ENCODE measurements at places on chromosomes 16 and 17. TPM values are rescaled to one million over a fixed set of nuclear protein-coding genes. Genes with fewer than 3 reads are reported as not detected.

The OR1F1 gene
- polyA plus RNA-seq: 0.71 TPM

The SRSF1 gene
- 291 TPM for polyA plus RNA-seq

The NXPH3 gene
- polyA plus RNA-seq: 0.31 TPM

The KRT25 gene
- not detected for polyA plus RNA-seq

The BAIAP2 gene
- polyA plus RNA-seq: 15.5 TPM

The TEX14 gene
- 0.02 TPM for polyA plus RNA-seq

The ZNF646 gene
- 3.4 TPM for polyA plus RNA-seq

The KCNH6 gene
- 0.18 TPM for polyA plus RNA-seq

DNA sequence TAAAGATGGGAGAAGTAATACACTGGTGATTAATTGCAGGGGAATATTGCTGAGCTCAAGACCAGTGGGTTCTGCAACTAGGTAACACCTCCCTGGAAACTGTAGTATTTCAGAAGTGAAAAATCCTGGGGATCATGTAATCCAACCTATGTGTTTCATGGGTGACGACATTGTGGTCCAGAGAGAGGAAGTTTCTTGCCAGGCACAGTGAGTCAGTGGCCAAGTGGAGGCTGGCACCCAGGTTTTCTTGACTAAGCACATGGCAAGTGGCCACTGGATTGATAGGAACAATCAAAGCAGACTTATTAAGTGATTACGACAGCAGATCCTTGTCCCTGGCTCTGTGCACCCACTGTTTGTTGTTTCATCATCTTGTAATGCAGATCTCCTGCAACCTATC is 14.6 kb upstream of the CIITA start:
- H3K4me1 ChIP-seq: no peaks in the 10 kb centered on the region
- no peak overlapping the region for H3K4me3 ChIP-seq
- no peak overlapping the region for H3K27ac ChIP-seq
- no peak for DNase-seq

GRCh38 chr16:89907055-89907814 is 11.4 kb upstream of the MC1R start:
- H3K27me3 ChIP-seq: no peaks in the 10 kb centered on the region
- H3K4me3 ChIP-seq: no peak overlapping the region
- H3K4me1 ChIP-seq: no peaks in the 10 kb centered on the region
- no peak overlapping the region for H3K27ac ChIP-seq
- DNase-seq: no peak

DNA sequence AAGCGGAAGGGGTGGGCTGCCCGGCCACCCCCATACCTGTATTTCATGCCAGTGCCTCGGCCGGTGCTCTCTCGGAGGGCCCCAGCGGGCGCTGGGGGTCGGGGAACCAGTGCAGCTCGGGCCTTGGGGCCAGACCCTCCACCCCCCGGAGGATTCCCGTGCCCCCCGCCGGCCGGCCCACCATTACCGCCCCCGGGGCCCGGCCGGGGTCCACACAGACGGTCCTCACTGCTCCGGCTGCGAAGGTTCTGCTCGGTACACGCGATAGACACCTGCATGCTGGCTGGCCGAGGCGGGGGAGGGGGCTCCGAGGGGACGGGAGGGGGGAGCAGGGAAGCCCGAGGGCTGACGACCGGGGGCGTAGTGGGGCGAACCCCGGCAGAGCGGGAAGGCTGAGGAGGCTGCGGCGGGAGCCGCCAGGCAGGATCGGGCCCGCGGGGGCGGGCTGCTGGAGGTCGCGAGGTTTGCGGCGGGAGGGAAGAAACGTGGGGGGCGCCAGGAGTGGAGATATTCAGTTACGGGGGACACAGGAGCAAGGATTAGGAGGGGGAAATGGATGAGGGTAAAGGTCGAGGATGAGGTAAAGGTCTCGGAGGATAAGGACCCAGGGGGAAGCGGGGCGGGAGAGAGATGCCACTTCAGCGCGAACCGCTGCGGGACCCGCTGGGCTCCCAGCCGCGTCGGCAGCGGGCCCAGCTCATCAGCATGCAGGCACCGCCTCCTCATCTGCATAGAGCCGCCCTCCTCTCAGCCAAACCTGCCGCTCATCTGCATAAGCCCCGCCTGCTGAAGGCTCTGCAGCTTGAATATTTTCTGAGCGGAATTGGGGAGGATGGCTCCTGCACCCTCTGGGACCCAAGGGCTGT is at the start of gene KCNAB3:
Gene KCNAB3 (minus strand): TSS at position 699 of the 866 bp plus-strand sequence. CDS start 421 bp downstream, at position 278.
- H3K4me1 ChIP-seq: peaks cover 18% of the 10 kb centered on the region
- DNase-seq: peak; percentile 92
- H3K4me3 ChIP-seq: peak within 1 kb of the TSS; percentile 99
- no peaks in the 10 kb centered on the region for H3K27me3 ChIP-seq
- H3K27ac ChIP-seq: no peak within 1 kb of the TSS
- H3K36me3 ChIP-seq: peaks cover 5% of the 10 kb centered on the region

DNA sequence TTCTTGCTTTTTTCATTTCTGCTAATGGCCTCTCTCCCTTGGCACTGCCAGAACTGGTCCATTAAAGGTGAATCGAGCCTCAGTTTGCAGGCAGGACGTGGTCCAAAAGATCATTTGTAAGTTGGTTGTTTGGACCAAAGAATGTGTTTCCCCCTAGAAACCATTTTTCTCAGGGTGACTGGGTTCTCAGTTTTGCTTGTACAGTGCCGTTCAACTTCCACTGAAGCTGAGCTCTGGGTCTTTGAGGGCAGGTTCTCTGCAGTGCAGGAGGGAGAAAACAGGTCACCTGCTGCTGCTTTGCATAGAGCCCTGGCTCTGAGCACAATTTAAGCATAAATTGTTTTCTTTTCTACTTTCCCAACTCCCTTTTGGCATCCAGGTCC is 9.0 kb upstream of the AMZ2 start:
- H3K27ac ChIP-seq: no peak overlapping the region
- DNase-seq: no peak
- H3K36me3 ChIP-seq: no peaks in the 10 kb centered on the region

GRCh38 chr17:55332296-55333041 is 67.7 kb downstream of the HLF start:
- no peak for DNase-seq
- H3K36me3 ChIP-seq: no peaks in the 10 kb centered on the region
- H3K27ac ChIP-seq: no peak overlapping the region

GRCh38 chr16:86496929-86497461 is 13.3 kb upstream of the FOXF1 start:
- no peak overlapping the region for H3K27ac ChIP-seq
- no peaks in the 10 kb centered on the region for H3K4me1 ChIP-seq
- DNase-seq: no peak
- H3K36me3 ChIP-seq: no peaks in the 10 kb centered on the region

GRCh38 chr16:60279061-60279665 is 1545.0 kb upstream of the GOT2 start:
- DNase-seq: no peak
- no peaks in the 10 kb centered on the region for H3K27me3 ChIP-seq
- no peaks in the 10 kb centered on the region for H3K36me3 ChIP-seq
- H3K4me3 ChIP-seq: no peak overlapping the region

DNA sequence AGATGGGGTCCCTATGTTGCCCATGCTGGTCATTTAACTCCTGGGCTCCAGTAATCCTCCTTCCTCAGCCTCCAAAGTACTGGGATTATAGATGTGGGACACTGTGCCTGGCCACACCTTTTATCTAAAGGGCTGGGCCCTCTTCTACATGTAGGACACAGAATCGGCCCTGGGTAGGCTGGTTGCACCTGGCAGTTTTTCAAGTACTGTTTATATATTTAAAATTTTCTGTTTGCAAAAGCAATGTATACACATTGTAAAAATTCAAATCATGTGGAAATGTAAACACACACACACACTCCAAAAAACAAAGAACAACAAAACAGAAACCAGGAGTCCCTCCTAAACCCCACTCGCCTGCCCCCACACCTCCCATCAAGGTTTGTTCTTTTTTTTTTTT is 28.1 kb upstream of the SIAH1 start:
- DNase-seq: no peak
- H3K27ac ChIP-seq: no peak overlapping the region
- H3K4me3 ChIP-seq: no peak overlapping the region
- H3K4me1 ChIP-seq: 0 out of 2 replicates have a peak, but pooled peaks cover 7% of the 10 kb centered on the region

- no peak for DNase-seq
- H3K27me3 ChIP-seq: no peaks in the 10 kb centered on the region
- H3K4me1 ChIP-seq: 0 out of 2 replicates have a peak, but pooled peaks cover 13% of the 10 kb centered on the region
- no peak overlapping the region for H3K27ac ChIP-seq
- no peak overlapping the region for H3K4me3 ChIP-seq
Observed at GRCh38 chr16:57594531-57595031, 33.8 kb upstream of the ADGRG1 start.

DNA sequence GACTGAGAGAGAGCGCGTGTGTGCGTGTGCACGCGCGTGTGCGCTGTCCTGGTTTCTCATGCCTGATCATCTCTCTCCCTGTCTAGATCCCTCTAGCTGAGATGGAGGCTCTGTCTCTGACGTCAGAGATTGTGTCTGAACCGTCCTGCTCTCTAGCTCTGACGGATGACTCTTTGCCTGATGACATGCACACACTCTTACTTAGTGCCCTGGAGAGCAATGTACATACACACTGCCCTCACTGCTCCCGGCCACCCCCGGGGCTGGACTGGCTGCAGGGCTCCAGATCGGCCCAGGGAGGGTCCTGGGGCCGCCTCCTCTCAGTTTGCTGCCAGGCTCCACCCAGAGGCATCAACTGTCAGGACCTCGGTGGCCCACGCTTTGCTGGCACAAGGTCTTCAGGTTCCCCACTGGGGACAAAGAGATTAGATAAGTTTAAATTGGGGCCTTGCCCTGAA is 13.1 kb upstream of the ABCC3 start:
- no peak overlapping the region for H3K27ac ChIP-seq
- peak; percentile 73 for DNase-seq
- H3K27me3 ChIP-seq: no peaks in the 10 kb centered on the region
- no peak overlapping the region for H3K4me3 ChIP-seq
- peaks cover 32% of the 10 kb centered on the region for H3K4me1 ChIP-seq
- H3K36me3 ChIP-seq: no peaks in the 10 kb centered on the region

DNA sequence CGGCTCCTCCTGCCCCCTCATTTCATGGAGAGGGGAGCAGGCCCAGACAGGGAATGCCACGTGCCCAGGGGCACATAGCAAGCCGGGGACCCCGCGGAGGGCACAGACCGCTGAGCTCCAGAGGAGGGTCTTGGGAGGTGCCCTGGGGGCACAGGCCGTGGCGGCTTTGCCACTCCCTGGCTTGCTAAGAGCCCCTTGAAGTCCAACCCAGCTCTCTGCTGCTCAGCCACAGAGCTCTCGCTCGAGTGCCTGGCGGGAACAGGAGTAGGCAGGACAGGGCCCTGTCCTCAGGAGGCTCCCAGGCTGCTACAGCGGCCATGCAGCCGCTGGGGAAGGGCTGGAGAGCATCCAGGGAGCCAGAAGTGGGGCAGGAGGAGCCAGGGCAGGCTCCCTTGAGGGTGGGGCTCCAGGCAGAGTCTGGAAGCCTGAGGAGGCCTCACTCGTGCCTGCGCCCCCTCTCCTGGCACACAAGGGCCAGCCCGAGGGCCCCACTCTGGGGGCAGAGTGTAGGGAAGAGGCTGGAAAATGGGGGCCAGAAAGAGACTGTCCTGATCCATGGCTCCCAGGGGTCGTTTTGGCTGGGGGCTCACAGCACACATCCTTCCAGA is 4.4 kb upstream of the RAB26 start:
- H3K4me3 ChIP-seq: no peak overlapping the region
- DNase-seq: no peak
- peaks cover 21% of the 10 kb centered on the region for H3K4me1 ChIP-seq
- H3K27ac ChIP-seq: no peak overlapping the region
